ENCODE measurements at places on chromosomes 4 and X.

DNA sequence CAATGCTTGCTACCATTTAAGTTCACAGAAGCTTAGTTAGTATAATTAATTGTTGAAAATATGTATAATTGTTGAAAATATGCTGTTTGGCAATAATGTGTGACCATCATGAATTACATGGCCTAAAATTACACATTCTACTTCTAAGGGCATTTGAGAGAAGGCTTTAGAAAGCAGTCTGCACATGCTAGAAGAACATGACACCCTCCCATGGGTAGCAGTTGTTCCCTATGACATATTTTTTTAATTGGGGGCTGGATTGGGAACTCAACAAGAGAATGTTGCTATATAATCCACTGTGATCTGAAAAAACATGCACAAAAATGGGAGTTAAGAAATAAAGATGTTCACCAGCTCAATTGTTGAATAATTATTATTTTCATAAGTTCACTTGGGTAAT is 331.4 kb downstream of the ARHGAP24 start:
- DNase-seq, result no peak

GRCh38 chr4:93031431-93032098 is 727.8 kb downstream of the GRID2 start:
- DNase-seq, result no peak

- no peak for DNase-seq
These were observed 98.8 kb upstream of the DHX15 start for GRCh38 chr4:24683116-24683515.

GRCh38 chr4:12186526-12186925 is 757.8 kb upstream of the HS3ST1 start:
- no peak for DNase-seq

DNA sequence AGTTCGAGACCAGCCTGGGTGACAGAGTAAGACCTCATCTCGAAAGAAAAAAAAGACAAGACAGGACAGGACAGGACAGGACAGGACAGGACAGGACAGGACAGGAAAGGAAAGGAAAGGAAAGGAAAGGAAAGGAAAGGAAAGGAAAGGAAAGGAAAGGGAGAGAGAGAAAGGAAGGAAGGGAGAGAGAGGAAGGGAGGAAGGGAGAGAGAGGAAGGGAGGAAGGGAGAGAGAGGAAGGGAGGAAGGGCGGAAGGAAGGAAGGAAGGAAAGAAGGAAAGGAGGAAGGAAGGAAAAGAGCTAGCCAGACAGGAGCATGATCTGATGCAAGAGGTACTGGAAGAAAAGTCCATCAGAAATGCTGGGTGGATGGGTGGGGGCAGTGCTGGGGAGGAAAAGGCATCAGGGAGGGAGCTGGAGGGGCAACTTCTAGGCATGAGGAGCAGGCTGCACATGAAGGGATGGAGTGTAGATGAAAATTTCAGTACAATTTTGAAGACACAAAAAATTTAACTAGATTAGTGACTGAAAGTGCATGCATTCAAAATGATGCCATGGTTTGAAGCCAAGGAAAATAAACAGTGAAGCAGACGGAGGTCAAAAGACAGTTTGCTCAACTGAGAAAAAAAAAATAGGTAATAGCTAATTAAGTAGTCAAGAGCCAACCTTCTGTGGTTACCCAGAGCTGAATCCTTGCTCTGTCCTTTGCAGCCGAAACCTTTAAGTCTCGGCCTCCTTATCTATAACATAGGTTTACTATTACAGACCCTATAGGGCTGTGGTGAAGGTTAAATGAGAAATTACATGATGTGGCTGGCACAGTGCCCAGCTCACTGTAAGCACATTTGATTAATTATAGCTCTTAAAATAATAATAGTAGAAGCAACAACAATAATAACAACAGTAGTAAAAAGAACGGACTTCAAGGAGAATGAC is 59.9 kb downstream of the ZNF827 start:
- no peak for DNase-seq

GRCh38 chrX:675279-675954 is 44.8 kb downstream of the SHOX start:
- DNase-seq, result no peak

DNA sequence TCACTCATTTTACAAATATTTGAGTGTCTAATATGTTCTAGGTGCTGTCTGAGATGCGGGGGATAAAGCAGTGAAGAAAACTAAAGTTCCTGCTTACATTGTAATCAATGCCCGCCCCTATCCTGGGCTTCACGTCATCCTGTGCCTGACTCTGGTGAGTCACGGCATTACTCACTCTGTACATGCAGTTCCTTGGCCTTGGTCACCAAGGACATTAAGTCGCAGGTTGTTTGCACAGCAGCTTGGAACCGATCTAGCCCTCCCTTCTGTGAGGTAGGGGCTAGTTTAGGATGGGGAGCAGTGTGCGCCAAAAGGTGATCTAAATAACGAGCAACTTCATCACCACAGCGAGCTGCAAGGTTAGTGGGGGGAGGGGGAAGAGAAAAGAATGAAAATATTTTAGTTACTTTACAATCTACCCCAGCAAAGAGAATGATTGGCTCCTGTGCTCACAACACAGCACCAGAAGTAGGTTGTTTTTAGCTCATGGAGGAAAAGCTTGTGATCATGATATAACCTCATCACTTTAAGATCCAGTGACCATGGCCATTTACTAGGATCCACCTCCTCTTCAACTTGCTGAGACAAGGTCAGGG is 48.0 kb upstream of the HDAC8 start:
- DNase-seq, result no peak

GRCh38 chr4:86451560-86452330 is 91.9 kb upstream of the MAPK10 start:
- no peak for DNase-seq

- DNase-seq, result no peak
These were observed 8.8 kb upstream of the FAM9C start for GRCh38 chrX:13053171-13053570.

DNA sequence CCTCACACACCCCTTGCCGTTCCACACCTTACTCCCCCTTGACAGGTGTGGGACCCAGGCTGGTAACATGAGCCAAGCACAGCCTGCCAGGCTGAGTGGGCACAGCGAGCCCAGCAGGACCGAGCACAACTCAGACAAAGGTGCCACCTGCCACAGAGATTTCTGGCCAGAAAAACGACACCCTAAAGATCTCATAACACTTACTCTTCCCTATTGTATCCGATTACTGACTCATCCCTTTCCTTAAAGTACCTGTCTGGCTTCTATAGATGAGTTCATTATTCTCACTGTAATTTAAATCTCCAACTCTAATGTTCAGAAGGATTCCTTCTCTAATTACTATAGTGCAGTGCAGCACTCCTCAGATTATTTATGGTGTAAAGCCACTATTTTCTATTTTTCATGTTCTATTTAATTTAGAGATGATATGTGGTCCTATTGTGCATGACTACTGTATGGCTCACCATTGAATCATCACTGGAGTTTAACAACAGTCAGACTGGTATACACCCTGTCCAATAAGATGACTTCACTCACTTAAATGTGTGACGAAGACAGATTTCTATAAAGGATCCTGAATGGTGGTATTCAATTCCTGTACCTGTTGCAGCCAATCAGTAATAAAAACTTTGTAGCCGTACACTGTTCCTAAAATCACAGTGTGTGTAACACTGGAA is 7.6 kb upstream of the SYTL5 start:
- DNase-seq, result no peak

- DNase-seq, result no peak
These were observed 149.0 kb upstream of the SCML1 start for GRCh38 chrX:17588303-17588702.

DNA sequence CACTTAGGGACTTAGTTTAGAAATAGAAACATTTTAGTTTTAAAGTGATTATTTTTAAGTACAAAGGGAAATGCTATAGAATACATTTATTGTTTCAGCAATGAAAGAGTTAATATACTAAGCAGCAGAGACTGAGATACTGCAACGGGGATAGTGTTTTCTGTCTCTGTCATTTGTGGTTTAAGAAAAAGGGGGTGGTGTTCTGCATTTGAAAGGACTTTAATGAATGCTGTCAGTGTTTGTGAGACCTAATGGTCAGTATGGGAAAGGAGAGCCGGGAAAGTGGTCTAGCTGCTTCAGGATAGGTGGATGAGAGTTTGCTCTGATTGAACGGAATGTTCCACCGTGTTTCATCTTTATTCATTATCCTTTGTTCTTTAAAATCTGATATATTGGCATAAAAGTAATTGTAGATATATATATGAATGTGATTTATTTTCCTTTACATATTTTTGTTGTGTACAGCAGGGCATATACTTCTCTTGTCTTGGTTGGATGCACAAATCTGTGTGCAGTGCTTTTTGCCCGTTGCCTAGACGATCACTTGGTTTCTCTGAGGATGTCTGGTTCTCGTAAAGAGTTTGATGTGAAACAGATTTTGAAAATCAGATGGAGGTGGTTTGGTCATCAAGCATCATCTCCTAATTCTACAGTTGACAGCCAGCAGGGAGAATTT is at the start of gene KLHL5:
KLHL5 (plus strand) TSS at position 139 of the 676 bp plus-strand sequence; CDS start at position 560, 421 bp downstream.
- peak; percentile 49 for DNase-seq

DNA sequence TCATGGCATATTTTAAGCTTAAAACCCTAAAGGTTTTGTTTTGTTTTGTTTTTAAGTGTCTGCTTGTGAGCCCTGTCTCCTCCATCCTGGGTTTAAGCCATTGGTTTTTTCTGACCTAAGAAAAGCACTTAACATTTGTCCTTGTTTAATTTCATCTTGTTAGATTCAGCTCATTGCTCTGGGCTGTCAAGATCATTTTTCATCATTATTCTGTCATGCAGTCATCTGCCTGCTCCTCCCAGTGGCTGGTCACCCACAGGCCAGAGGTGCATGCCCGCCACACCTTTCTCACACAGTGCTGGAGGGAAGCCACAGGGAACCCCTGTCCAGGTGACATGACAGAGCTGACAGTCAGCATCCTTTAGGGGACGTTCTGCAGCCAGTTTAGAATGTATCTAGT is 11.7 kb upstream of the REELD1 start:
- peak; percentile 69 for DNase-seq

DNA sequence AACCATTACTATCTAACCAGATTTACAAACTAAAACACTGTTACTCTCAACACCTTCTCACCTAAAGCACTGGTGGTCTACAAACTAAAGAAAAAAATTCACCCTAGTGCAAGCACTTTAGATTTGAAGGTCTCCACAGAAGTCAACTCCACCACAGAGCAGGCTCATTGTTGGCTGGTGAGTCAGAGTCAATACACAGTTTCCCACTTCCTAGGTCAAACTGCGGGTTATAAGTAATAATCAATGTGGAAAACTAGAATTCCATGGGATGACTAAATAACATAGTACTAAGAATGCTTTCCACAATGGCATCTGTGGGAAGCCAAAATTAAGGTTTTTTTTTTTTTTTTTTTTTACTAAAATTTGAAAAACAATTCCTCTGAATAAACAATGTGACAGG is 191.8 kb downstream of the PDGFC start:
- no peak for DNase-seq

DNA sequence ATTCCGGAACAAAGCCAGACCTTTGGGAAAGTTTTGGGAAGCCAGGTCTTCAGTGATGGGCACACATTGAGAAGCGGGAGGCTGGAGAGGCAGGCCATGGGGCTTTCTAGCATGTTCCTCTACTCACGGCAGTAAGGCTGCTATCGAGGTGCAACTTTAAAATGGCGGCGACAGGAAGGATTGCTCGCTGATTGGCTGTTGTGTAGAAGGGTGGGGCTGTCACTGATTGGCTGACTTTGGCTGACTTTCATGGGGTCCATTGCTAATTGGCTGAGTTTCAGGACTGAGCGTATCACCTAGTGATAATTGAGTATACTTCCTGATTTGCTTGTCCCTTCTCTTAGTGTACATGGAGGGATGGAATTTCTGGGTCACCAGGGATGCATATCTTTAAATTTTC is 19.7 kb upstream of the GLOD5 start:
- no peak for DNase-seq

DNA sequence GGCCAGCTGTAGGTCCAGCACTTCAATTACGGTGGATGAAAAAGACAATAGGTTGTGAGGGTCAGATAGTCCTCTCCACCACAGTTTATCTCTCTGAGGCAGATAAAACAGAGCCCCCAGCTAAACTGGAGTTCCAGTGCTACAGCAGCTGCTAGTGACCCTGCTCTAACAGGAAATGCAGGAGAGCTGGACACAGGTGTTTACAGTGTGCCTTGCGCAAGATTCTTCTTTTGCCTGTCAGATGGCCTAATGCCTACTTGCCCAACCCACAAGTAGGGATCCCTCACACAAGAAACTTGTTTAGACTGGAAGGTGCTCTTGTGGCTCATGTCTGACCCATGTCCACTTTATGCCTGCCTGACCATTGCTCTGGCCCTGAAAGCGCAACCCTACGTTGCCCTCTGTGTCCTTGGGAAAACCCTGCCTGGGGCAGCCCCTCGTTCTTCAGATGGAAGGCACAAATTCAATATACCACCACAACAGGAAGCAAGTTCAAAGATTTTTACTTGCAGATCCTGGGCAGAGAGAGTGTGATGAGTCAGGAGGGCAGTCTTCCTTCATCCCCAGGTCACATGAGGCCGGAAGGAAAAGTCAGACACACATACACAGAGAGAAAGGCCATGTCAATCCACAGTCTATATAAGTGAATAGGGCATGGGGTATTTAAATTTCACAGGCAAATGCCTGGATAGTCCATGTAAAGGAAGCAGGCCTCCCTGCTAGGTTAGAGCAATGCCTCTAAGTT is 105.1 kb upstream of the ADGRL3 start:
- no peak for DNase-seq

GRCh38 chr4:105620640-105621323 is 68.4 kb downstream of the ARHGEF38 start:
- DNase-seq, result no peak

DNA sequence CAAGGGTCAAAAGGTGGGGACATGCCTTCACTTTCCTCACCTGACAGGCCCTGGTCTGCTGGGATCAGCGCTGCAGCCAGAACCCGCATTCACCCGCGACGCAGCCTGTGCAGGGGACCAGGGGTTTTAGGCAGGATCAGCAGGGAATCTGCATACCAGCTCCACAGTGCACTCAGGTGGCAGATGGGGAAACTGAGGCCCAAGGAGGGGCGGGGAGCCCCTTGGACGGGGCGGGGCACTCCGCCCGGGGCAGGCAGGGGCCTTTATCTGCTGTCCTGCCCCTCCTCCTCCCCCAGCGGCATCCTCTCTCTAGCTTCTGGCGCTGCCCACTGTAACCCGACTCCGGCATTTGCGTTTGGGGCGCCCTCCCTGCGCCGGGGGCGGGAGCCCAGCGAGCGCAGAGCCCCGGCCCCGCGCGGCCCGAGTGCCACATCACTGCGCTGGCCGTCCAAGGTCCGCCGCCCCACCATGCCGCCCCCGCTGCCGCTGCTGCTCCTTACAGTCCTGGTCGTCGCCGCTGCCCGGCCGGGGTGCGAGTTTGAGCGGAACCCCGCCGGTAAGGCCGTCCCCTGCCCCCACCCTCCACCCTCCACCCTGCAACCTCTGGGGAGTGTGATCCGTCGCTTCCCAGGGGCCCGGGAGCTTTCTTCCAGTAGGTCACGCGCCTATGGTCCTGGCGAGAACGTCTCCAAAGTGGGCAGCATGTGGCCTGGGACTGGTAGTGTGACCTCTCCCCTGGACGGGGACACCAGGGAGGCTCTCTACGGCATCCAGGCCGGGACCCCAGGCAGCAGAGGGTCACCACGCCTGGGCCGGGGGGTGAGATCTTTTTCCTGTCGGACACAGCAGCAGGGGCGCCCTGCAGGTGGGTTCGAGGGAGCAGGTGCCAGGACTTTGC is at the start of gene CPZ:
CPZ (plus strand) TSS at position 400 of the 898 bp plus-strand sequence; CDS start at position 469, 69 bp downstream.
- no peak for DNase-seq

All from retina (tissue), 1 donor.